ENCODE measurements at places on chromosomes 2 and 18.

GRCh38 chr2:61693744-61694143, 155.6 kb upstream of the XPO1 start:
- DNase-seq, result no peak

GRCh38 chr2:156329031-156329926, 3.2 kb downstream of the NR4A2 start:
- no peak for DNase-seq

DNA sequence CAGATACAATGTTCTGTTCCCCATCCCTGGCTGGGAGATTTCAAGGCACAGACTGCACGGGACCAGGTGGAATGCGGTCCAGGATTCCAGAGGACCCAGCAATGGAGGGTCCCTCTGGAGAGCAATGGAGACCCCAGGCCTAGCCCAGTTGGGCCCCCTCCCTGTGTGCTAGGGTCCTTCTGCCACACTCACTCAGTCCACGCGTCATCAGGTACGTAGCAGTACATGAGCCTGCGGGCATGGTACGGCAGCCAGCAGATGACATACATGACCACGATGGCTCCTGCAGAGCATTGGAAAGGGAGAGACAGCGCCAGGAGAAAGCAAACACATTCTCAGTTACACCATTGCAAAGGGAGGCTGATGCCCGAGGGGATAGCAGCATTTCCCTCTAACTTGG, 10.1 kb downstream of the NTSR2 start:
- DNase-seq, result no peak

DNA sequence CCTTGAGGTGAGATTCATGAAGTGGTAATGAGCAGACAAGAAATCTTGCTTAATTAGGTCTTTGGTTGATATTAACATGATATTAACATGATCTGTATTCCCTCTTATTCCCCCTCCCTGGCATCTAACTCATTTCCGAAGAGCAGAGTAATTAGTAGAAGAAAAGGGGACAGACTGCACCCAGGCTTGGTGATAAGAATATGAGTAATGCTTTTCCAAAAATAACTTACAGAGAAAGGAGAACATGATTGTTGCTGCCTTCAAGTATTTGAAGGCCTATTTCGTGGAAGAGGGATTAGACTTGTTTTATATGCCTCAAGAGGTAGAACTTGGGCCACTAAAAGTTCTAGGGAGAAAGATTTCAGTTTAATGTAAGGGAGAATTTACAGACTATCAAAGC, 130.6 kb upstream of the ATP5MC3 start:
- DNase-seq, result no peak

GRCh38 chr2:19677825-19678518, 223.8 kb downstream of the TTC32 start:
- no peak for DNase-seq

DNA sequence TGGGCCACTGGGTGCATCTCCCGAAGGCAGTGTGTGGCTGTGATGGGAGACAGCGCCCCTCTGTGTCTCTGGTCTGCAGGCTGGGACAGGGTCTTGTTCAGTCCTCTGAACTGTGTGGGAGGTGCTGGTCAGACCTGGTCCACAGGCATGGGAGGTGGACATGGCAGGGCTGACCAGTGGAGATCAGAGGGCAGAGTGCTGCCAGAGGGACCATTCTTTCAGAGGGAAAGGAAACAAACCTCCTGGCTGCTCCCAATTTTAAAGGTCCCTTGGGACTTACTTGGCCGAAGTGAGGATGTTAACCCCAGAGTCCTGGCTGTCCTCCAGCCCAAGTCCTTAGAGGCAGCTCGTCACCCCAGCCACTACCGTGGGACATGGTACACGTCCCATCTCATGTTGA, 4.0 kb downstream of the CAPN13 start:
- no peak for DNase-seq

DNA sequence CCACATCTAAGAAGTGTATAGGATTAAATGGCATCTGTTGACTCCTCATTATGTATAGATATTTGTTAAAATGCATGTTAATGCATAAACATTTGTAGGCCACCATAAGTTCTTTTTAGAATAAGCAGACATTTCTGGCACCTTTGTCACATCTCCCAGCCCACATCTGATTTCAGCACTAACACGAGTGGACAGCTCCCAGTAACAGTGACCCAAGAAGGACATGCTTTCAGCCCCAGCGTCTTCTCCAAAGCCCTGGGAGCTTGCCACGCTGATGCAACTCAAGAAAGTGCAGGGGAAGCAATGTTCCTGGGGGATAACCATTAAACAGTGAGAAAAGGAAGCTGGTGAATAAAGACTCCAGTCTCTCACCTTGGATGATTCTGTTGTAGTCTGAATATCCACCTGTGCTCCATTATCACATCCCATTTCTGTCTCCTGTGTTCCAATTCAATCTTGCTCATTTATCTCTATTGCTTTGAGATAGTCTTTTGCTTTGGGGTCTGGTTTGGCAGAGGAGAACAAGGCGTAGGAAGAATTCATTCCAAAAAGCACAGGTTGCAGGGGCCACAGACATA, 182.6 kb upstream of the THSD7B start:
- DNase-seq, result no peak

- no peak for DNase-seq
These were observed 592.1 kb downstream of the XIRP2 start for GRCh38 chr2:167480232-167480985.

- DNase-seq, result no peak
These were observed 36.6 kb upstream of the COL3A1 start for GRCh38 chr2:188937228-188938220.

DNA sequence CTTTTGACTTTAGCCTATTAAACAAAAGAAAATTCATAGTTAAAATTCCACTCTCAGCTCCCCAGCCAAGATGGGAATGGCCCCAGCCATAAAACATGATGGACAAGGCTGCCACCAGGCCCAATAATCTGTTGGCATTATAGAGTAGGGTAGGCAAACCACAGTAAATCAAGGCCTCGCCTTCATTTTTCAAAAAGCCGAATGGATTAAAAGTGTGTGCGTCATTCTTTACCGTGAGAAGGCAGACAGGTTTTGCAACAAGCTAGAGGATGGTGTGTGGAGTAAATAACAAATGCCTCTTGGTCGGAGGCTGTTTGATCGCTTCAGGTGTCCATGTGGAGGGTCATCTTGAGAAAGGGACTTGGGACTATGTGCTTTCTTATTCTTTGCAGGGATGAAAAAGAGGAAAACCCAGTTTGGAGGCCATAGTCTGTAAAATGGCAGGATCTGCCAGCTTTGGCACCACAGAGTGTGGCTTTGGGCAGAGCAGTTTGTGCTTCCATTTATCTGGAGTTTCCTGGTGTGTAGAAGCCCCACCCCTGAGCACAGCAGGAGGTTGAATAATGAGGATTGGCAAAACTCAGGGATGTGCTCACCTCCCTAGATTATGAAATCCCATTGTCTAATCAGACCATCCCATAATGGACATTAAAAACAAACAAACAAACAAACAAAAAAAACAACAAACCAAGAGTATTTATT, 57.1 kb upstream of the ITGB6 start:
- no peak for DNase-seq

DNA sequence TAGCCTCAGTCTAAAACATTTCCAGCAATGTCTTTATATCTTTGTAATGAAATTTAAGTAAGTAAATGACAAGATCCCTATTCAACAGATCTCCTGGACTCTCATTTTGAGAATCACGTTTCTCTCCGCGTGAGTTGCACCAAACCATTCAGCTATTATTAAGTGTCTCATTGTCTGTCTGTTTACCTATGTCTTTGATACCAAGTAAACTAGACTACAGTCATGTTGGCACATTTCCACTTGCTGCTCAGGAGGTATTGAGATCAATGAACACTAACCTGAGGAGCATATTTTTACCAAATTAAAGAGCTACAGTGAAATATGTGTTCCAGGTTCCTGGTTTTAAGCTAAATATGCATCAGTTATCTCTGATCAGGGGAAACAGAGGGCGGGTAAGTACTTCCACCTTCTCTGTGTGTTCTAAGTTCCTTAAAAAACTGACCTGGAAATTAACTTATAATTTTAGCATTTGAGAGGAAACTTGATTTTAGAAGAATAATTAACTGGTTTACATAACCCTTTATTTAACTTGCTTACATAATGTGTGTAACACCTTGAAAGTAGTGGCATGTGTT, 125.8 kb downstream of the OSBPL6 start:
- no peak for DNase-seq

- DNase-seq, result no peak
These were observed 93.0 kb upstream of the CTDP1 start for GRCh38 chr18:79586436-79587225.

GRCh38 chr2:70716951-70717350, 51.0 kb downstream of the ADD2 start:
- DNase-seq, result no peak

GRCh38 chr2:200765139-200765951, 46.4 kb upstream of the BZW1 start:
- DNase-seq, result no peak

DNA sequence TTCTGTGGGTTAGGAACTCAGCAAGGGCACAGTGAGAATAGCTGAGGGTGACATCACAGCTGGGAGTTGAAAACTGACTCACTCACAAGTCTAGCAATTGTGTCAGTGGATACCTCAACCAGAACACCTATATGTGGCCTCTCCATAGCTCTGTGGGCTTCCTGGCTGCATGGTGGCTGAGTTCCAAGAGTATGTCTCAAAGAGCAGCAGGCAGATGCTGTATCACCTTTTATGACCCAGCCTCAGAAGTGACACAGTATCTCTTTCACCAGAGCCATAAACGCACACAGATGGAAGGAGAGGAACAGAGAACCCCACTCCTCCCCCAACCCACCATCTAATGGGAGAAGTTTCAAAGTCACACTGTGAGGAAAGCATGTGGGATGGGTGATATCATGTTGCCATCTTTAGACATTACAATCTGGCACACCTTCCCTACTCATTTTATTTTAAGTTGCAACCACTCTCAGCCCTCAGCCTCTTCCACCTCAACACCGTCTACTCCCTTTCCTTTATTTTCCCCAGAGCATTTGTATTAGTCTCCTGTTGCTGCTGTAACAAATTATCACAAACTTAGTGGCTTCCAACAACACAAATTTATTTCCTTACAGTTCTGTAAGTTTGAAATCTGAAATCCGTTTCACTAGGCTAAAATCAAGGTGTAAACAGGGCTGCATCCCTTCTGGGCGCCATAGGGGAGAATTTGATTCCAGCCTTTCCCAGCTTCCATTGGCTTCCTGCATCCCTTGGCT, 134.6 kb upstream of the SPATS2L start:
- DNase-seq, result no peak

DNA sequence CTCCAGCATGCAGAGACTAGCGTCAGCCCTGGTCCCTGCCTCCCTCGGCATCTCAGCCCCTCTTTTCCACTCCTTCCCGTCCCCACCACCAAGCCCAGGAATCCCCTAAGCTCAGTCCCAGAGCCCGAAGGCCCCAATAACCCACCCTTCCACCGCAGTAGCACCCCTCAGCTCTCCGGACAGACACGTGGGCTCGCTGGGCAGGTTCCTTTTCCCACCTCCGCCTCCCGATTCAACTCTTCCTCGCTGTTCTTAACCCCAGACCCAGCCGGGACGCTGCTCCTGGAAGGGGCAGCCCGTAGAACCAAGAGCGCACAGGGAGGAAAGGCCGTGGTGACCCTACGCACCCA, 1.4 kb downstream of the IHH start:
- DNase-seq, result no peak

DNA sequence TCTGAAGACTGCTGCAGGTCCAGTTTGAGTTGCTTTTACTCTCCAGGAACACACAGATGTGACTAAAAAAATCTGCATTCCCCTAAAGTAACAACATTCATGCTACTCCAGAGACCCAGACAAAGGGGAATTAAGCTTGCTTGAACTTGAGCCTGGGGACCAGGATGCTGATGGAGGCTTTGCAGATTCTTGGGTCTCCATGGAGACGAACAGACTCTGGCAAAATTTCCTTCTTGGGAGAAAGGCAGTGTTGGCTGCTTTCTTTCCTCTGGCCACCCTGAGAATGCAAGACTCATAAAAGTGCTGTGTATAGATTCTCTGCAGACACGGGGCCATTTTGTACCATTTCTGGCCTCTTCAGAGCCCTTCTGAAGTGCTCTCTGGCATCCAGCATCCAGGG, 112.0 kb downstream of the ACTR3 start:
- DNase-seq, result no peak

- no peak for DNase-seq
These were observed 71.1 kb upstream of the ACVR1C start for GRCh38 chr2:157699806-157700205.

GRCh38 chr2:120673571-120674061, 62.1 kb upstream of the GLI2 start:
- no peak for DNase-seq

- no peak for DNase-seq
These were observed 828.6 kb downstream of the TRIB2 start for GRCh38 chr2:13545320-13545719.

DNA sequence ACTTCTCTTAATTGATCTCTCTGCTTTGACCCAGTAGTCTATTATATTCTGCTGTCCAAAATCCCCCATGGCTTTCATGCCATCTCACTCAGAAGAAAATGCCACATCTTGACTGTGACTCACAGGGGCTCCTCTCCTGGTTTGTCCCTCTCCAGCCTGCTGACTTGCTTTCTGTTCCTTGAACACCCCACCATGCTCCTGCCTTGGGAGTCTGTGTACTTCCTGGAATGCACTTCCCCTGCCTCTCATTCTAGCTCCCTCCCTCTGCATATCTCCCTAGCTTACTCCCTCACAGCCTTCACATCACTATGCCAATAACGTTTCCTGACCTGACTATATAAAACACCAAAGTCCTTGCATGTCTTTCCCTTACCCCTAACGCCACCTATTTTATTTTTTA, 167.2 kb downstream of the TRIB2 start:
- no peak for DNase-seq

DNA sequence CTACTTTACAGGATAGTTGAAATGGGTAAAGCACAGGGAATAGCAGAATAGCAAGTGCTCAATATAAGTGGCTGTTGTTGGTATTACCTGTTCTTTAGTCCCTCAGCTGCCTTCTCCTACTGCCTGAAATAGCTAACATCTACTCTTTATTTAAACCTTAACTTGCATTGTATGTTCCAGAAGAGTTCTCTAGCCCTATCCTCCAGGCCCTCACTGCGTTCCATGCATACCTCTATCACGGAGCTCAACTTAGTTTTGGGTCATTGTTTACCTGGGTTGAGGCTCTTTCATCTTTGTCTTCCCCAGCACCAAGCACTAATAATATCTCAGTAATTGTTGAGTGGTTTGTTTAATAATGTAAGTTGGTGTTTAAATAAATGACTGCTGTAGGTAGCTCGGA, 242.2 kb upstream of the FANCL start:
- no peak for DNase-seq

- DNase-seq, result no peak
These were observed 21.2 kb upstream of the ATOH8 start for GRCh38 chr2:85732467-85733120.

- no peak for DNase-seq
These were observed 111.4 kb upstream of the PGAP1 start for GRCh38 chr2:197037863-197038398.

DNA sequence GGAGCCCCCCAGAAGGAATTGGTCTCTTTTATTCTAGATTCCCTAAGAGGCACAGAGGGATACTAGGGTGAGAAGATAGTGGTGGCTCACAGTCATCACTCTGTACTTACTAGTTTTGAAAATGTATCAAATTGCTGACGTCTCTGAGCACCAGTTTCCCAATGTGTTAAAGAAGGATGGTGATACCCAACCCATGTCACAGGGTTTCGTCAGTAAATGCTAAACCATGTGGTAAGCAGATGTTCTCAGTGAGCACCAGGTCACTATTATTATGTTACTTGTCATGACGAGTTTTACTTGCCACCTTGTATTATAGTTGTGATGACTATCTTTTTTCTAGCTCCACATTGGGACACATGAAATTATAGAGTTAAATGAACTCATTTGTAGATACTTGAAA, 54.7 kb downstream of the NEDD4L start:
- DNase-seq, result no peak

- DNase-seq, result no peak
These were observed 65.1 kb downstream of the LOXHD1 start for GRCh38 chr18:46591783-46592391.
